NCI-H1436 treated with DMSO at 0.1 percent for 48 hours (cell line): ENCODE measurements at places on chromosomes 16 and 17.

DNA sequence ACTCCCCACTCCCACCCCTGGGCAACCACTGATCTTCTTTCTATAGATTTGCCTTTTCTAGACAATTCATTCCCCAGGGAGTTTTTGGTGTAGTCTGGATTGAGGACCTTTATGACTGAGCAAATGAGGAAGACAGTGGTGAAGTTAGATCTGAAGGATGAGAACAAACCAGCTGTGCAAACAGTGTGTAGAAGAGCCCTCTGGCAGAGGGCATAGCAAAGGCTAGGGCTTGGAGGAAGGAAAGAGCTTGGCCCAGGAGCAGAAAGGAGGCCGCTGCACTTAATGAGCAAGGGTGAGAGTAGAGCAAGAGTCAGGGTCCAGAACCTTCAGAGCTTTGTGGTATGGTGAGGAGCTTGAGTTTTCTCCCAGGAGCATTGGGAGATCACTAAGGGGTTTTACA, 352.7 kb downstream of the CA10 start:
- no peak for DNase-seq

DNA sequence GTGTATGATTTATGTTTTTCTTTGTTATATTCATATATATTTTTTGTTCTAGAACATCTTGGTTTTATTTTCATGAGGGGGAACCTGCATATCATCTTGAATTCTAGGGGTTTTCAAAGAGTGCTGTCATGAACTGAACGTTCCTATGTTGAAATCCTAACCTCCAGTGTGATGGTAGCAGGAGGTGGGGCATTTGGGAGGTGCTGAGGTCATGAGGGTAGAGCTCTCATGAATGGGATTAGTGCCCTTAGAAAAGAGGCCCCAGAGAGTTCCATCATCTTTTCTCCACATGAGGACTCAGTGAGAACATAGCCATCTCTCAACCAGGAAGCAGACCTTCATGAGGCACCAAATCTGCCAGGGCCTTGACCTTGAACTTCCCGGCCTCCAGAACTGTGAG, 34.6 kb upstream of the CCDC182 start:
- no peak for DNase-seq

DNA sequence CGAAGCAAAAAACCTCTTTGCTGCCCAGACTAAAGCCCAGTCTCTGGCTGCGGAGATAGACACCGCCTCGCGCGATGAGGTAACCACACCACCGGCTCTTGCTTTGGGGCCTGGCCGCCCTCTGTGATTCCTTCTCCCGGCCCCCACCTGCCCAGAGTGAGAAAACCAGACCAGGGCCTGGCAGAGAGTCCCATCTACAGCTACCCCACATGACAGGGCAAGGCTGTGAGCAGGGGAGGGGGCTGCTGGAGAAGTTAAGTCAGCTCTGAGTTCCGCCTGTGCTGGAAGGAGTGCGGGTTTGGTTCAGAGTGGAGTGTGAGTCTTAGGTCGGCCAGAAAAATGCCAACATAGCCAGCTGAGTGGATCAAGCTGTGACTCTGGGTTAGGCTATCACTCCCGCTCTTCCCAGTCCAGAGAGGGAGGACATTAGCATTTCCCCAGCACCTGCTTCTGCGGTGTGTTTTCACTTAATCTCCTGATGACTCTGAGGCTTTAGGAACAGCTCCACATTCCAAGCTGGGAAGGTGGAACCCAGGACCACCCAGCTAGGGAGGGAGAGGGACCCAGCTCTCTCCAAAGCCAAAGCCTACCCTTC, 139.0 kb downstream of the RAB11FIP4 start:
- no peak for DNase-seq

- DNase-seq: no peak
These were observed 475.9 kb upstream of the CCL2 start for GRCh38 chr17:33779234-33779591.

DNA sequence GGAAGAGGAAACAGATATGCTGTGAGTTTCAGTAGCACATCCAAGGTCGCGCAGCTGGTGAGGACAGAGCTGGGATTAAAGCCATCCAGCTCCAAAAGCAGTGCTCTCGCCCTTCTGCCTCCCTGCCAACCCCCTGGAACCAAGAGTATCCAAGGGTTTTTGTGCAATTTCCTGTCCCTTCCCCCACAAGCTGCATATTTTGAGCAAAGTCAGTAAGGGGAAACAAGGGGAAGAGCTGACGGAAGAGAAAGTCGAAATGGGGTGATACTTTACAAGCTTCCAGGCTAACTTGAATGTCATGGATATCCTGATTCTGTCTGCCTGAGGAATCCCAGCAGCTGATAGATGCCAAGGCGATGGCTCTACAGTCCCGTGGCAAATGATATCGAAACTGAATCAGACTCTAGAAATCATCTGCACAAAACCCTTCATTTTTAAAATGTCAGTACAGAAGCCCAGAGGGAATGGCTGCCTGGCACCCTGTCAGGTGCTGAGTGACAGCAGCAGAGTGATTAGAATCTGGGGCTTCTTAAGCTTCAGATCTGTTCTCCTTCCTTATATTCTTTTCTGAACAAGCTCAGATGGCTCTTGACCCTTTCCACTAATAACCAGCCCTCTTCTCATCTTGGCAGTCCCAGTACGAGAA, 42.9 kb upstream of the TEKT3 start:
- DNase-seq: no peak

DNA sequence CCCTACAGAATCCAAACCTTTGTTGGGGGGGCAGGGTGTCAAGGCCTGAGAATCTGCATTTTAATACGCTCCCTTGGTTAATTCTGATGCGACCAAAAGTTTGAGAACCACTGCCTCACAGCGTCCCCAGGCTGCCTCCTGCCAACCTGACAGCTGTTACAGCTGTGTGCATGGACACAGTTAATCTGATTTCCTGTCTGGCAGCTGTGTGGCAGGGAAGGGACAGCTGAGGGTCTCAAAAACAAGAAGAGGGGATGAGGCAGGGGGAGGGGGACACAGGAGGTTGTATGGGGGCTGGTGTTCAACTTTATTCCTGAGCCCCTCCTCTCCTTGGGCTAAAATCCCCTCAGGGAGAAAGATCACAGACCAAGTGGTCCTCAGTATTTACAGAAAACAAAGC, 17.5 kb downstream of the HDAC5 start:
- no peak for DNase-seq

GRCh38 chr17:73973586-73974409, 229.7 kb upstream of the RPL38 start:
- DNase-seq: no peak
